ENCODE measurements at places on chromosomes 1 and 21.

DNA sequence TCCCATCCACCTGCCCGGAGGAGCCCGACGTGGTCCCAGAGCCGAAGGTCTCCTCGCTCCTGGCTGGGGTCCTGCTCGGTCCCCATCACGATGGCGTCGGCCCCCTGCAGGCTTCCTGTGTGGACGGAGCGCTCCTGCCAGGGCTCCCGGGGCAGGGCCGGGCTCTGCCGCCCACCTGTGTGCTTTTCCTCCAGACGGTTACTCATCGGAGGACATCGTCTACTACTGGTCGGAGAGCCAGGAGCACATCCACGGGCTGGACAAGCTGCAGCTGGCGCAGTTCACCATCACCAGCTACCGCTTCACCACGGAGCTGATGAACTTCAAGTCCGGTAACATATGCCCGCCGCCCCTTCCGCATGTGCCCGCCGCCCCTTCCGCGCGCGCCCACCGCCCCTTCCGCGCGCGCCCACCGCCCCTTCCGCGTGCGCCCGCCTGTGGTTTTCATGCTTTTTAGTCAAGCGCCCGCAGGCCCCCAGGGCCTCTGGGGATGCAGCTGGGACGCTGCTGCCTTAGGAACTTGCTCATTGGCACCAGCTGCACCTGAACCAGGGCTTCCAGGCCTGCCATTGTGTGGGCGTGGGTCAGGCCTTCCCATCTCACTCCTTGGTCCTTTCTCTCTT, 8.9 kb downstream of the GABRD start:
- DNase-seq = no peak

DNA sequence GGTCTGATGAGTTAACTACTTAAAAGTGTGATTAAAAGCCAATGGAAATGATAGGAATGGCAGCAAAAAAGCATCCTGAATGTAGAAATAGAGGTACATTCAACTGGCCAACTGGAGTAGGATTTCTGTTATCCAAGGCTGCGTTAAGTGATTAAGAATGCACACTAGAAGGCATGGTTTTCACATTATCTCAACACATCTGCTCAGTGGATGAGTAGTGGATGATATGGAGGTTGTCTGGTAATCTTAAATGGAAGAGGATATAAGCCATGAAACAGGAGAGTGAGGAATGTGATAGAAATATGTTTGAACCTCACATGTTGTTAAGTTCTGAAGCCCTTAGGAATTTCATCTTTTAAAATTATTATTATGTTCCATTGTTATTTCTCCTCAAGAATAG, 839.9 kb downstream of the USP25 start:
- no peak for DNase-seq

DNA sequence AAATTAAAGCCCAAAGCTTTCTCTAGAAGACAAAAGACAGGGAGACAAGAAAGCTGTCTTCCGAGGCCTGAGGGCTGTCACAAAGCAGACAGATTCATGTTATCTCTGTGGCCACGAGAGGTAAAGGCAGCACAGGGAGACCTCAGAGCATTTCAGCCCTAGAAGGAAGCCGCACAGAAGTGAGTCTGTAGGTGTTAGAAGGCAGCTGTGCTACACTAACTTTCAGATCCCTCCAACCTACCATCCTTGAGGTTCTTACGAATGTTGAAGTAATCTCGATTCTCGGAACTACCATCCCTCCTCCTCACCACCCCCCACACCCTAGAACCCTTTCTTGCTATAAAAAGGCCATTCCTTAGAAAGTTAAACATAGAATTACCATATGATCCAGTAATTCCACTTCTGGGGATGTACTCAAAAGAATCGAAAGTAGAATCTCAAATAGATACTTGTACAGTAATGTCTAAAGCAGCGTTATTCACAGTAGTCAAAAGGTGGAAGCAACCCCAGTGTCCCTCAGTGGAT, 21.5 kb upstream of the LYST start:
- DNase-seq = no peak

DNA sequence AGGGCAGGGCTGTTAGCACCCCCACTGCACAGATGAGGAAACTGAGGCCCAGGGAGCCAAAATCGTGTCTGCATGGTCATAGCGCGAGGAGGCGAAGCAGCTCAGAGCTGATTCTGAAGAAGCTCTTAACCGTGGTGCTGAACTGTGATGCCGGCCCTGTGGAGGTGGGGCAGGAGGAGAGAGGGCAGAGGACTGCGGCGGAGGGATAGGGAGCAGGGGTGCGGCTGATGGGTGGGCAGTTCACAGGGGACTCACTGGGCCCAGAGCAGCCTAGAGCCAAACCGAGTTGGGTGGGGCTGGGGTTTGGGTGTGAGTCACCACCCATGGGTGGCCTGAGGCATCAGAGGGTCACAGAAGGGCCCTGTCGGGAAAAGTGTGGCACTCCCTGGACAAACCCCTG, 74.7 kb downstream of the RAP1GAP start:
- no peak for DNase-seq

GRCh38 chr1:94259635-94260289, 22.4 kb upstream of the ARHGAP29 start:
- no peak for DNase-seq

DNA sequence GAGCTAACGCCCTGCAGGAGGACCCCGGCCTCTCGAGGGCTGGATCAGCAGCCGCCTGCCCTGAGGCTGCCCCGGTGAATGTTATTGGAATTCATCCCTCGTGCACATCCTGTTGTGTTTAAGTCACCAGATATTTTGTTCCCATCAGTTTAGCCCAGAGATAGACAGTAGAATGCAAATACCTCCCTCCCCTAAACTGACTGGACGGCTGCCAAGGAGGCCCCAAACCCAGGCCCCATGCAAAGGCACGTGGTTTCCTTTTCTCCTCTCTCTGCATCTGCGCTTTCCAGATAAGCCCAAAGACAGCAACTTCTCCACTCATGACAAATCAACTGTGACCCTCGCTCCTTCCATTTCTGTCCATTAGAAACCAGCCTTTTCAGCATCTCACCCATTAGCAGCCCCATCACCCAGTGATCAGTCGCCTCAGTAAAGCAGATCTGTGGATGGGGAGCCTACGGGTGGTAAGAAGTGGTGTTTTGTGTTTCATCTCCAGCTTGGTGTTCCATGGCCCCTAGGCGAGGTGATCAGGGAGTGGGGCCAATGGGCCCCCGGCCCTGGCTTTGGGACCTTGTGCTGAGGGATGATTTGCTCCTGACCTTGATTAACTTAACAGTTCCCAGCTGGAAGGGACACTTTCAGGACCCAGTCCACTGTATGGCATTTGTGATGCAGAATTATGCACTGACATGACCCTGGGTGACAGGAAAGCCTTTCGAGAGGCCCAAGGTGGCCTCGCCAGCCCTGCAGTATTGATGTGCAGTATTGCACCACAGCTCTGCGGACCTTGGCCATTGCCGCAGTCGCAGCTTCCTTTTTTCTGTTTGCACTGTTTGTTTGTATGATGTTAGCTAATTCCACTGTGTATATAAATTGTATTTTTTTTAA, 5.2 kb downstream of the NPPA start:
- DNase-seq = no peak

- DNase-seq = peak; percentile 48
Measured at GRCh38 chr1:39639305-39640130, at the start of gene HEYL. HEYL (minus strand) TSS chr1:39639643; CDS start chr1:39639625, 18 bp downstream.

DNA sequence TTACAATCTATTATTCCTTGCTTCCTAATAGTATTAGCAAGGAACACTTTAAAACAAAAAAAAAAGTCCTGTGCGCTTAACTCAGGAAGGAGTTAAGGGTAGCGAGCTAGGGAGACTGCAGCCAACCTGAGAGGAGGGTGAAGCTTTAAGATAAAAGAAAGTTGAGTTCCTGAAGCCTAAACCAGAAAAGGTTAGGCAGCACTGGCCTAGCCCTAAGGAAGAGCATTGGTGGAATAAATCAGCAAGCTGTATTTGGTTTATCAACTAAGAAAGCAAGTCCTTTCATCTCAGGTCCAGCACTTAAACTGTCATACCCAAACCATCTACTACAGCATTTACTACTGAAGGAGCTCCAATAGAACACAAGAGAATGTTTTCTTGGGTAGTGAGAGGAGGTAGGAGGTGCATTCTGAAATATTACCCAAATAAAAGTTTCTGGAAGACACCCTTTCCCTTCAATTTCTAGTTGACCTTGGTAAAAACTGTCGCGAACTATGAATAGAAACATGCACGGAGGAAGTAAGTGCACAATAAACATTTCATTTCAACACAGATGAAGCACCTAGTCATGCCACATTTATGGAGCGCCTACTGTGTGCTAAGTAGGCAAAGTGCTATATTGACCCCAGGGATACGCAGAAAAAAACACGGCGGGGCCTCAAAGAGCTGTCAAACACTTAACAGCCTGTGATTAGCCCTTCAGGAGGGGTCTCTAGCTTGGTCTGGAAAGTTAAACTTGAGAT, 1.3 kb downstream of the GLRX2 start:
- DNase-seq = no peak

DNA sequence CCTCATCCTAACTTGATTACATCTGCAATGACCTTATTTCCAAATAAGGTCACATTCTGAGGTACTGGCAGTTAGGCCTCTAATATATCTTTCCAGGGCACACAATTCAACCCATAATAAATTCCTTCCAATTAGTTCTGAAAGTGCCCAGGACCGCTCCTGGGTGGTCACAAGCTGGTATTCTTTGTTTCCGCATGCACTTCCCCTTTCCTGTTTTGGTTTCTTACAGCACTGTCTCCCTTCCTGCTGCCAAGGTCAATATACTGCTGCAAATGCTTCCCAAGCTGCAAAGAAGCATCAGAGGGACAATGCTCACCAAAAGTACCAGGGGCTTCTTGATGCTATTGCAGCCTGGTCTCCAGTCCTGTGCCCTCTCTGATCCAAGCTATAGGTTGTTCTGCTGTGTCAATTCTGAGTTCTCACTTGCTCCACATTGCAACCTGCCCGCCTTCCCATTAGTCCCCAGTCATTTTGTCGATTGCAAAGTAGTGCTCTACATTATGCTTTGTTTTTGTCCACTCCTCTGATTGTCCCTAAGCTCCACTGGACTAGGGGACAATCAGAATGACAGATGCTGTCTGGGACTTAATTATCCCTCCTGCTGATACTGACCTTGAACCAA, 13.9 kb upstream of the XPR1 start:
- no peak for DNase-seq

- no peak for DNase-seq
Measured at GRCh38 chr1:56811331-56811730, 7.9 kb downstream of the FYB2 start.

DNA sequence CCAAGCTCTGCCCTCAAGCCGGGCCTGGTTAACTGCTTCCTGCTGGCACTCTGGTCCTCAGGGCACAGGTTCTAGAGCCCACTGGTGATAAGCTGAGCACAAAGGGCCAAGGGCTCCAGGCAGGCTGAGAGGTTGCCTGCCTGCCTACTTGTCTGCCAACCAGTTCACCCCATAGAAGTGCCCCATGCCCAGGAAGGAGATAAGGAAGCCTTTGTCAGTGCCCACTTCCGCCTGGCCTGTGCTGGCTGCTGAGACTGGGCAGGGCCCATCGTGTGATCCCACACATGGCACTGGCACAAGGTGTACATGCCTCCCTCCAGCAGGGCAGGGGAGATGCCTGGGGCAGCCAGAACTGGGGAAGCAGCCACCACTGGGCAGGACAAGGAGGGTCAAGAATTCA, 24.1 kb downstream of the SLC9A1 start:
- DNase-seq = no peak

DNA sequence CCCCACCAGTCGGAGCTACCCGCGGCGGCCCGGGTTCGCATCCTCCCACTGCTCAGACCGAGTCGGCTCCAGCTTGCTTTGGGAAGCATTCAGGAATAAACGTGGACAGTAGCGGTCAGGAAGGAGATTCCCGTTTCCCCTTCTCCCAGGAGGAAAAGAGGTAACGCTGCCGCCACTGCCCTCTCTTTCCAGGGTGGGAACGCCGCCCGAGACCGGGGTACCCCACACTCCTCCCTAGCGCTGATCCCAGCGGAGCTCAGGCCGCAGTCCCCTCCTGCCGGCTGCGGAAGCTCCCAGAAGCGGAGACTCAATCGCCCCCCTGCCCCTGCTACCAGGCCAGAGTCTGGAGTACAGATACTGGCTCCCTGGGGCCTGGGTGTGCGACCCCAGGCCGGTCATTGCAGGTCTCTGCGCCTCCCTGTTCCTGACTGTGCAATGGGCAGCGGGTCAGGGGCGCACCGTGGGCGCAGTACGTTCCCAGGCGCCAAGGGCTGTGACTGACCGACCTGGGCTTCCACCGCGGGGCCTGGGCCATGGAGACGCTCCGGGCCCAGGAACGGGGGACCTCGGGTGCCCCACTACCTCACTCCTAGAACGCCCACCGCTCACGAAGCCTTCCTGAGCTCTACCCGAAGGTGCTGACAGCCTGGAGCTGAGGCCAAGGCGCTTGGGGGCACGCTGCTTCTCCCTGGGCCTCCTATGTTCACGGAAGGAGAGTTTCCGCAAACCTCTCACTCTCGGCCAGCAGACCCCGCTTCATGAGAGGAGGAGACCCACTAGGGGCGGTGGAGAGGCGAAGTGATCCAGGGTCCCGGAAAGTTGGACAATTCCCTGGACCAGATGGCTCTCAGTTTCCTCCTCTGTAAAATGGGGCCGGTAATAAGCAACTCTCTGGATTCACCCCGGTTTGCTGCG, 7.8 kb downstream of the DMRTA2 start:
- no peak for DNase-seq

DNA sequence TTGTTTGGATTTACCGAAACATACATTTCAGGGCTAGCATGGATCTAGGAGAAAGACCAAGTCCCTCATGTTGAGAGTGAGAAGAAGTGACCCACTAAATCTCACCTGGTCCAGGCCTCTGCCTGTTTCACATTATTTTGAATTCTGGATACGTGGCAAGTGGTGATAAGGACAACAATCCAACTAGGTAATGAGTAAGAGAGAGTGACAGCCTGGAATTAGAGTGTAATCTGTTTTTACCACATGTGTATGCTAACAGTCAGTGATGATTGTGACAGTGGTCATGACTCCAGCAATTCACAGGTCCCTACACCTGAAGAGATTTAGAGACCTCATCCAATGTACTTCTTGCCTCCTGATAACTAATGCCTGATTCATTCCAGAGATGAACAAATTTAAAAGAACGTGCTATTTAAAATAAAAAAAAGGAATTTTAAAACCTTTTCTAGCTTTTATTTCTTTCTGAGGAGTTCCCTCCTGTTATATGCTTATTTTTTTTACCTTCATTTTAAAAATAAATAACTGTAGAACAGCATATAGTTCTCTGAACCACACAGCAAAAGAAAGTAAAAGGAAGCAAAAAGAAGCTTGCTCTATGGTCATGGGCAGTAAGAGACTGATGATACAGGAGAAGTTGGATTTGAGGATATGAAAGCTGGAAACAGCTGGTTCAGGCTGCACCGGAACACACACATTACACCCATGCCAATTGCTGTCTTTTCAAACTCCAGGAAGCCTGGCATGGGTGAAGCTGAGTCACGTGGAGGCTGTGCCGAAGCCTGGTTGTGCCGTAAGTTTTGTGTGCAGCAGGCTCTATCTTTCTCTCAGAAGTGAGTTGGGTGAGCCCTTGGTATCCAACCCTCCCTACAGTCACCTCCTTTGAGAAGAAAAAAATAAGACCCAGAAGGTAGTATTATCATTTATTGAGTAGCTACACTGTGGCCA, 14.7 kb downstream of the C1orf116 start:
- DNase-seq = no peak

GRCh38 chr1:114428083-114428754, 82.8 kb downstream of the TRIM33 start:
- DNase-seq = no peak

Data from NCI-H526 treated with DMSO at 0.1 percent for 48 hours (cell line).